Gastroesophageal sphincter (tissue), 4 donors: ENCODE measurements at places on chromosomes 7 and 10. TPM values are rescaled to one million over a fixed set of nuclear protein-coding genes. Genes with fewer than 3 reads are reported as not detected.

The VWC2 gene
- 0.08 TPM for total RNA-seq

The OR6V1 gene
- not detected for total RNA-seq

DNA sequence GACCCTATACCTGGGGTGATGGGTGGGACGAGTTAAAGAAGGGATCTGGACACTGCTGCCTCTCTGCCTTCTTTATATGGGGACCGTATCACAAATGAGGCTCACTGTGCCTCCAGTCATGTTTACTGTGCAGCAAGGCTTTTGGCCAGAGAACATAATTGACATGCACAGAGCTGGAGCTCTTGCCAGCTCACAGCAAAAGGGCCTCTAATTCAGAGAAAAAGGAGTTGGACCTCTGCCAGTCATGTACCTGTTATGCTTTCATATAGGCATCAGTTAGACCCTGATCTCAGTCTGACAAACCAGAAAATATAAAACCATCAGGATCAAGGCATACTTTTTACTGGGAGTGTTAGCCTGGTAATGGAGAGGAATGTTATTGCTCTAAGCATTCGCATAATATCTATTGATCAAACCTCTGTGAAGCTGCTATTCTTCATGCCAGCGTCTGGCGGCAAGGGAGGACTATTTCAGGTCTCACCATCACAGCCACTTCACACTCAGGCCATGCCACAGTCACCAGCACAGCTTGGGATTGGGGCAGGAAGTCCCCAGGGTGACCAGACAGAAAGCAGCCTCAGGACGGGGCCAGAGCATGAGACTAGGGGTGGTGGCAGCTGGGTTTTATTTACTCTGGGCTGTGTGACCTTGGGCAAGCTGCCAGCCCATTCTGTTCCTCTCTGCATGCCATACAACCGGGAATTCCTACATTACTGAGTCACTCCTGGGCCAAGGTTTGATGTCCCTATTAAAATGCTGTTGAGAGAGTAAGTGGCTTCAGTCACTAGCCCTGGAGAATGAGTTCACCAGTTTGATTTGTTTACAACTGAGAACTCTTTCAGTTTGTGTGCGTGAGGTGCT lies 90.1 kb downstream of the NPSR1 start:
- ATAC-seq: peak; percentile 28

- peak; percentile 48 for ATAC-seq
Observed at GRCh38 chr10:72834183-72834825, 59.2 kb upstream of the OIT3 start.

The LRRN3 gene
- not detected for total RNA-seq

DNA sequence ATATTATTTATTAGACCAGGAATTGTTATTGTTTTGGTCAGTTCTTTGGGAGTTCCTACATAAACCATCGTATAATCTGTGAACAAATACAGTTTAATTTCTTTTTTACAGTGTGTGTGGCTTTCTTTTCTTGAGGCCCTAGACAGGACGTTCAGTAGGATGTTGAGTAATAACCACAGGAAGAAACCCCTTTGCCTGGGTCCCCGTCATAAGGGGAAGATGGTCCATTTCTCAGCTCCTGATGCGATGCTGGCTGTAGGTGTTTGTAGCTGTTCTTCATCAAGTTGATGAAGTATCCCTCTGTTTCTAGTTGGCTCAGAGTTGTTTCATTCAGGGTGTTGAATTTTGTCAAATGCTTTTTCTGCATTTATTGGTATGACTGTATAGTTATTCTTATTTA lies 219.7 kb upstream of the ADARB2 start:
- ATAC-seq: no peak

The SEM1 gene
- total RNA-seq: 38.1 TPM

The VIM gene
- total RNA-seq: 2,767 TPM

DNA sequence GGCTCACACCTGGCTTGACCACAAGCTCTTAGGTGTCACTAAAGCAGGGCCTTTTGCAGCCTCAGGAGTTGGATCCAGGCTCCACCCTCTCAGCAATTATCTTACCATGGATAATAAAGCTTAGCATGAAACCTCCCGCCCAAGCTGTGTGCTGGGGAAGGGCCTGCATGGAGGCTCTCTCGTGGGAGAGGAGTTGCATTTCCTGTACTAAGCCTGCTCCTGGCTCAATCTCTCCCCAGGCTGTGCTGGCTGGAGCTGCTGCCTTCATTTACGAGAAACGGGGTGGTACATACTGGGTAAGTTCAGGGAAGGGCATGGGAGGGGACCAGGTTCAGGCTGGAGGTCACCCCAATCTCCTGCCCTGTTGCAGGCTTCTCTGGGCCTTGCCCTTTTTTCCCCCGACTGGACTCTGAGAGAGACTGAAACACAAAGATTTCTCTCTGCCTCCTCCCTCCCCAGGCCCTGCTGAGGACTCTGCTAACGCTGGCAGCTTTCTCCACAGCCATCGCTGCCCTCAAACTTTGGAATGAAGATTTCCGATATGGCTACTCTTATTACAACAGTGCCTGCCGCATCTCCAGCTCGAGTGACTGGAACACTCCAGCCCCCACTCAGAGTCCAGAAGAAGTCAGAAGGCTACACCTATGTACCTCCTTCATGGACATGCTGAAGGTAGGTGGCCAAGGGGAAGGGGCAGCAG lies 2.7 kb downstream of the TMEM176A start:
- ATAC-seq: no peak

DNA sequence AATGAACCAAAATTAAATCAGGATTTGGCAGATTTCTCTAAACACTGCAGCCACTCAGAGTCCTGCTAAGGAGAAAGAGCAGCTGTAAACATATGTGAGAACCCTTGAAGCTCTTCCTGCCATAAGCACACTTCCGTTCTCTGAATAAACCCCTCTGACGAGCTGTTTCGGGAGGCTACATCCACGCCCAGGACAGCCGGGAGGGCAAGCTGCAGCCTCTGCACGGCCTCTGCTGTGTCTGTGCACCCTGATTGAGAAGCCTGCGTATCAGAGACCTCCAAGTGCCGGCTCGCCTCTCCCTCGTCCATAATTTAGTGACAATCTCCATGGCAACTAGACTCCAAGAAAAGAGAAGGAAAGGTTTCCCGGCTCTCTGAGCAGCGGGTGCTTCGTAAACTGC lies 114.4 kb downstream of the PTPRN2 start:
- ATAC-seq: no peak

The ELFN1 gene
- 1.9 TPM for total RNA-seq

- ATAC-seq: no peak
Observed at GRCh38 chr10:37643187-37643586, 214.2 kb downstream of the ZNF248 start.

DNA sequence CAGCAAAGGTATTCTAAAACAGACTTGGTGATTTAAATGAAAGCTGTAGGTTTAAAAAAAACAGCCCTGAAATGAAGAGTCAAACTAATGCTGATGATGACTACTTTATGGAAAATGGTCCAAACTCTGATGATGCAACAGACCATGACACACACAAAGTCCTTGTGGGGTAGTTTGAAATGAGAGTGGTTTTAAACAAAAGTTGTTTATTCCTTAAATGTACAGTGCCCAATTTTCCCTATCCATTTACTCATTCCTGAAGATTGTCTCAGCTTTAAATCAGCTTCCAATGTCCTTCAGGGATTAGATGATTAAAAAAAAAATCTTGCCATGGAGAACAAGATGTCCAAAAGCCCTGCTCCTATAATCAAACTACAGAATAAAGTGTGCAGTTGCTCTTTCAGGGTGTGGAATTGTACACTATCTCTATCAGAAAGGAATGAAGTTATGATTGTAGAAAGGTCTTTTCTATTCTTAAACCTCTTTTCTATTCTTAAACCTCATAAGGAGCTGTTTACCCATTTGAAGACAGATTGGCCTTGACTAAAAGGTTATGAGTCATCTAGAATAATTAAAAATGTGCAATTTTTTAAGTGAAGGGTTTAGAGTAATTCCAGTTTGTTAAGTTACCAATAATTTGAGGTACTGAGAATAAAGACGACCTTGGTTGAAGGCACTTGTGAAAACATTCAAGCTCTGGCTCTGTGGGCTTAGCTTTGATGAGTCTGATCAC lies 70.2 kb upstream of the ITGA8 start:
- peak; percentile 71 for ATAC-seq

The HABP2 gene
- not detected for total RNA-seq
